K562 (cell line): ENCODE measurements at places on chromosomes 2 and 18. TPM values are rescaled to one million over a fixed set of nuclear protein-coding genes. Genes with fewer than 3 reads are reported as not detected.
A peak's percentile ranks its signal among the peaks of the same experiment; 100 is the strongest.

Gene CSRNP3
- 0.04 TPM in 1 of 2 replicates, not detected in the other for total RNA-seq

DNA sequence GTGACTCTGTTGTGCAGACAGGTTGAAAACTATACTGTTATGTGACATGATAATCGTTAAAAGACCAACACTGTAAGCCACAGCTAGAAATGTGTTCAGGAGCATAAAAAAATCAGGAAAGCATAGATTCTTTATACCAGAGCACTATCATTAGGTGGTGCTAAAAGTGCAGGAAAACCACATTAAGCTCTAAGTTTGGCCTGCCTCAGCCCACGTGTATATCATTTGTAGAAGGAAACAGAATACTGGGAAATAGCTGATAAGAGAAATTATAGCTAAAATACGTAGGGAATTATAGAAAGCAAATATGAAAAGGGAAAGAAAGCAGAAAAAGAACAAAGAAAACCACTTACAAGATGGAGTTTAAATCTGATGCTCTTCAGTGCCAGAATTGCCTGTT, 26.5 kb upstream of the C2orf74 start:
- DNase-seq = no peak

- DNase-seq = no peak
Measured at GRCh38 chr2:218832520-218832919, 917 bp upstream of the PRKAG3 start.

- DNase-seq = no peak
Measured at GRCh38 chr2:75021672-75022071, 63.2 kb downstream of the POLE4 start.

Gene SLC38A11
- not detected in 2 replicates for total RNA-seq

- DNase-seq = no peak
Measured at GRCh38 chr18:78641689-78642231, 337.9 kb upstream of the SALL3 start.

DNA sequence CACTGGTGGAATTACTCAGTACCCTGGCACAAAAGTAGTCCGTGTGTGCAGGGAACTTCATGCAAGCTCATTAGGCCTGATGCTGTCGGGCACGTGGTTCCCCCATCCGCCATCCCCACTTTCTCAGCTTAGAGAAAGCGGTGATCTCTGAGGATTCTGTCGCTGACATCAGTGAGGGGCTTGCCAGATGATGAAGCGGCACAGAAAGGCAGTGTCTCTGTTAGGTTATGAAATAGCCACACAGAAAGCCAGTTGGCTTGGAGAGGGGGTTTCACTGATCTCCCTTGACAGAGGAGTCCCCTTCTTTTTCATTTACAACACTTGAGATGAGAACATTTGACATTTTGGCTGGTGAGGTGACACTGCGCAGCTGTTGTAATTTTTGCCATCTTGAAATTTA, 179.7 kb downstream of the FAM210A start:
- DNase-seq = no peak

DNA sequence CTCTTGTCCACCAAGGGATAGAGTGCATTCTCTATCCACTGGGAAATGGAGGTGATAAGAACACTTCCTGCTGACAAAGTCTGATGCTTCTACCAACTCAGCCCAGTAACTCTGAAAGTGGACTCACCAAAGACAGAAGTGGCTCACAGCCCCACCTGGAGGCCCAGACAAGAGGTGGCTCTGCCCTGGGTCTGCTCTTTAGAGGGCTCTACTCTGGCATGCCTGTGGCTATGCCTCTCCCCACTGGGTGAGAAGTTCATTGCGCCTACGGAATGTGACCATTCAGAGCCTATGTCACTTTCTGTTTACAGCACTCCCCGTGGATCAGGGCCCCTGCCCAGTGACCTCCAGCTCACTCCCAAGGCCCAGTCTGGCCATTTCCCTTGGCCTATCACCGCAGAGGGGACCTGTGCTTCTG, 13.5 kb upstream of the XDH start:
- DNase-seq = no peak

DNA sequence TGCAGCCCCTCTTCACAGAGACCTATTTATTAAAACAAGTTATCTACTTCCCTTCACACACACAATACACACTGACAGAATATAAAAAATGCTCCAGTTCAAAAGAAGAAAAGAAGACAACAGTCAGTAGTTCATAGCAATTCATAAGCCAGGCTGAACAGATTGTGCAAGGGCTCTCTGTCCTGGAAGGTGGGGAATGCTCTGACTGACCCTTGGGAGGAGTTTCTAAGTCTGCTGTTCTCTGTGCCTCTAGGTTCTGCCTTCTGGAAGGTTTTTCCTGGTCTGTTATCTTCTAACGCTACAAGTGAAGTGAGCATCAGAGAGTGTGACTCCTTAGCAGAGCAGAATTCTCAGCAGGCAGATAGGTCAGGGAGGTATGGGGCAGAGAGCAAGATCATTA, 35.7 kb downstream of the SP3 start:
- DNase-seq = no peak

Gene CFC1
- total RNA-seq = not detected in 2 replicates

Gene EFEMP1
- total RNA-seq = 0.82 and 0.83 TPM in 2 replicates

DNA sequence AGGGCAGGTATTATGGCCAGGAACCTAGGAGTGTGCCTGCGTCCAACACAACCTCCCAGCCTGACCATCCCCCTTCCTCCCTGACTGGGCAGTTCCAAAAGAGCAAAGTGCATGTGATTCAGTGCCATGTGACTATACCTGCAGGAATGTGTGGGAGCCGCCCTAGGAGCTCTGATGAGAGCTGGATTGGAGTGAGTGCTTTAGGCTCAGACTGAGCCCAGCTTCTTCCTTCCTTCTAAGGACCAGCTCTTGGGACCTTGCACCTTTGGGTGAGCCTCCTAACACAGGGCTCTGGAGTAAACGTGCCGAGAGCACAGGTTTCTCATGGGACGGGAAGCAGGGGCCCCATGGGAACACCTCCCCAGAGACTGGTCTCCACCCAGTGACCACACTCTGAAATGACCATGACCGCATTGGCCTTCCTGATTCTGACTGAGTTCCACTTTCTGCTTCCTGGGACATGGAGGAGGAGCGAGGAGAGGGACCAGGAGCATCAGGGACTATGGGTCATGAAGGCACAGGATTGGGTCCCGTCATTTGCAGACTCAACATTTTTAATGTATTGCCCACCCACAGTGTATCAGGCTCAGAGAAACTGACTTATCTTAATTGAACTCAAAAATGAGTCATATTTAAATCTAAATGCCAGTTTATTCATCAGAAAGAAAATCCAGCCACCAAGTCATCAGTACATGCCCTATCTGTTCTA, 87.8 kb upstream of the BCL2L11 start:
- no peak for DNase-seq

Gene LONRF2
- 3.6 and 5.0 TPM in 2 replicates for total RNA-seq

GRCh38 chr2:17576802-17577201, 36.3 kb downstream of the VSNL1 start:
- no peak for DNase-seq

DNA sequence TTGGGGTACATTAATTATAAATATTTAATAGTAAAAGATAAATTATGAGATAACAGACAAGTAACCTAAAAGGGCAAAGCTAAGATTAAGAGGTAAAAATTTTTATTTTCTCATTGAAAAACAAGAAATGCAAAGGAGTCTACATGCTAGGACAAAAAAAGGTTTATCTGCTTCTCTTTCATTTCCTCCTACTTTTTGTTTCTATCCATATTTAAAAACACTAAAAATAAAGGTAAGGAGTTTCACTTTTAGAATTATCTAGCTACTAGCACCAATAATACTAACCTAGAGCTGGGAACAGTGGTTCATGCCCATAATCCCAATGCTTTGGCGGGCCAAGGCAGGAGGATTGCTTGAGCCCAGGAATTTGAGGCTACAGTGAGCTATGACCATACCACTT, 1551.7 kb upstream of the SLC39A10 start:
- DNase-seq = no peak

DNA sequence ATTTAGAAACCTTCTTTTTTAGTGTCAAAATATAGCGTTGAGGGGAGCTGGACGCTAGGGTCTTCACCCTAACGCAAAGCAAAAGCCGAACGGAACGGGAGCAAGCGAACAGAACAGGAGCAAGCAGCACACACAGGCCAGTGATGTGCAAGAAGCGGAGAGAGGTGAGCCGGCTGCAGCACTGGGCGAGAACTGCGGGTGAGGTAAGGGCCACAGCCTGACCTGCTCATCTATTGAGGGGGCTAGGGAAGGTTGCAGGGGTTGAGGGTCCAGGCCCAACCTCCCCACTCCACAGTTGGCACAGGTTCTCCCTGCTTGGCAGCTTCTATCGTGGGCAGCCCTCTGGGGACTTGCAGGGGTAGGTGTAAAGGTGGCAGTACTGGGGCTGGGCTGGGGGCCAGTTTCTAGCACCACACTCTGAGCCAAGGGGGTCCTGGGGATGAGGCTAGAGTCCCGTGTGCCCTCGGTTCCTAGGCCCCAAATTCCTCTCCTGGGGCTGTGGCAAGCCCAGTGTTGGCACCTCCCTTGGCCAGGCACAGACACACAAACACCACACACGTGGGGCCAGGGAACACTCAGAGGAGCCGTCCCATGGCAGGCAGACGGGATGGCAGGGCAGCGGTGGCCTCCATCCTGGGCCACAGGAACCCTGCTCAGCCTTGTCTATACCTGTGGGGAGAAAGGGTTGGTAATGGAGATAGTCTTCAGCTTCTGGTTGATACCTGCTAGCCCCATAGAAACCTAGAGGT, 1.2 kb upstream of the ABCB6 start:
- DNase-seq = no peak

- peak; percentile 36 for DNase-seq
Measured at GRCh38 chr18:6219116-6219717, 195.5 kb downstream of the L3MBTL4 start.

DNA sequence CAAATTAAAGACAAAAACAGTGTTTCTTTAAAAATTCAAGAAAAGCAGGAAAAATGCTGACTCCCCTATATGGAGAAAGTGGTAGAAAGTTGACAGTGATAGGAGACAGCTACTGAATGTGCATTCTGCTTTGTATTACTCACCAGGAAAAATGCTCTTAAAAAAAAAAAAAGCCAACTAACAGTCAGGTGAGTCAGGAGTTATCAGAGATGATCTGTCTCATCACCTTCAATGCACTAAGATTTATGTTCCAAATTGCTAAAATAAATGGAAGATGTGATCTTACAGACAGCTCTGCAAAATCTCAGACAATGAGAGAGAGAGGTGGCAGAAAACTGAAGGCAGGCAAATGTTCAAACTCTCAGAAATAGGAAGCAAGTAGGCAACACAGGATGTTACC, 47.6 kb upstream of the ZNF521 start:
- DNase-seq = no peak

DNA sequence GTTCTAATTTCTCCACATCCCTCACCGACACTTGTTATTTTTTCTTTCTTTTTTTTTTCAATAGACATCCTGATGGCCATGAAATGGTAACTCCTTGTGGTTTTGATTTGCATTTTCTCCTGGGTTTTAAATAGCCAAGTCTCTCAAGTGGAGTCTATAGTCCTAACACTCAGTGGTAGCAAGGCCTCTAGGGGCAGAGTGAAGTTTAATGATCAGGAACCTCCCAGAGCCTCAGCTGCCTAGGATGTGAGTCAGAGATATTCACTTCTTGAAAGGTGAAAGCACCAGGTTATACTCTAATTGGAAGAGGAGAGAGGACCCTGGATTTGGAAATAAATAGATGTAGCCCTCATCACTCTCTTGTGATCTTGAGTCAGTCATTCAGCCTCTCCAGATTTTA, 62.7 kb upstream of the CAPN13 start:
- no peak for DNase-seq

- DNase-seq = no peak
Measured at GRCh38 chr2:237533668-237534161, 32.7 kb upstream of the PRLH start.

DNA sequence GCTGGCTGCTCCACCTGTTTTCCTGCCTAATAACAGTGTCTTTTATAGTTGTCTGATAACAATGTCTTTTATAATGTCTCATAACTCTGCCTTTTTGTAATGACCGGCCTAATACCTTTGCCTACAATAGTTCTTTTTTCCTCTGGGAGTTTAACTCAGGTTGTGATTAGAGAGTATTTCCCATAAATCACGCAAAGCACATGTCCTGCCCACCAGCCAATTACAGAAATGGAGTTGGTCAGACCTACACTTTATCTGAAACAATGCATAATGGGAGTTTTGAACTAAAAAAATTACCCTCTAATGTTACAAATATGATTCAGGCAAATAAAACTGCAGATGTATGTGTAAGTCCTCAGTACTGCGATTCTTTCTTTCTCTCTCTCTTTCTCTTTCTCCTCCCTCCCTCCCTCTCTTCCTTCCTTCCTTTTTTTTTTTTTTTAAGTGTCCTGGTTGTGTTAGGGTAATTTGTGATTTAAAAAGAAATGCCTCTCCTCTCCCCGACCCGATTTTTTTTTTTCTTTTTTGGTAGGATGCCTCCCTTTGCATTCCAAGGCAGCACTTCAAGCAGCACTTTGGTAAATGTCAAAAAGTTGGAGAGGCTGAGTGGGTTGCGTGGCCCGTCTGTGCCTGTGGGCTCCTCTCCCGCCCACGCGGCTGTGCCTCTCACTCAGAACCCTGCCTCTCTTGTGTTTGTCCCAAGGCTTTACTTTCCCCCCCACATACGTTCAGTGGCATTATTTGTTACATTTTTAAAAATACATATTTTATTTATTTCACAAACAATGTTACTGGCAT, 147.3 kb downstream of the AGAP1 start:
- DNase-seq = no peak

Gene SERPINB8
- 0.09 and 0.20 TPM in 2 replicates for total RNA-seq

DNA sequence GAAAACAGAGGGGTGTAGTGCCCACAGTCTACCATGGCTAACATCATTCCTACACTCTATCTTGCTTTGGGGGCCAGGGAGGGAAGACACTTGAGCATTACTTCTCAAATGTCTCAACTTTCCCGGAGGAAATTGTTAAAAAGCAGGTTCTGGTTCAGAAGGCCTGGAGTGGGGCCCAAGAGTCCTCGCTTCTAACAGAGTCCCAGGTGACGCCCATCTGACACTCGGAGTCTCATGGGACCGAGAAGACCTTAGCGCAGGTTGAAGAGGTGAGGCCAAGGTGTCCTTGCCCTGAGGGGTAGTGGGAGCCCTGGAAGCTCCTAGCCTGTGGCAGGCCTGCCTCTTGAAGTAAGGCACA, 40.1 kb downstream of the ZFP36L2 start:
- DNase-seq = no peak

GRCh38 chr2:84458551-84459017, 496 bp downstream of the SUCLG1 start:
- DNase-seq = peak; percentile 19

Gene NYAP2
- total RNA-seq = 0.04 TPM in 2 replicates

- no peak for DNase-seq
Measured at GRCh38 chr2:65558743-65559142, 126.3 kb upstream of the SPRED2 start.

DNA sequence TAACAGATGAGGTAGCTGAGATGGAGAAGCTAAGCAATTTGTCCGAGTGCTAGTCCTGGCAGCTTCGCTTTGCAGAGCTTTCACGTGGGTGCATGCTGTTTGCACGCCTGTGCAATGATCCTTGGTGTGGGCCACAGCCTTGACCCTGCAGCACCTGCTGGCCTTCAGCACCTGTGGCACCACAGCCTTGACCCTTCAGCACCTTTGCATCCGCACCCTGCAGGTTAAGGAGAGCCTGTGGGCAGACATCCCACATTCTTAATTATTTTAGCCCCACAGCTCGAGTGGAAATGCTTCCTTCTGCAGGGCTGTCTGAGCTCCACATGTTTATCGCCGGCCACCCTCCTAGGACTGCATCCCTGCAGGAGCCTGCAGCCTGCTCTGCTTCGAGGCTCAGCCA, 19.3 kb downstream of the NCK2 start:
- no peak for DNase-seq
